Activated T-helper 1 cell treated with anti-CD3 and anti-CD28 coated beads, Interleukin-2, amount 50 U/mL, for 16 hours (primary cell): ENCODE measurements at places on chromosomes 4 and X.

GRCh38 chr4:41175794-41176193, 38.5 kb downstream of the APBB2 start:
- DNase-seq, result no peak

- DNase-seq, result no peak
Observed at GRCh38 chr4:2416564-2417225, 1.8 kb downstream of the ZFYVE28 start.

- DNase-seq, result no peak
Observed at GRCh38 chr4:53994382-53995102, 69.9 kb downstream of the CHIC2 start.

DNA sequence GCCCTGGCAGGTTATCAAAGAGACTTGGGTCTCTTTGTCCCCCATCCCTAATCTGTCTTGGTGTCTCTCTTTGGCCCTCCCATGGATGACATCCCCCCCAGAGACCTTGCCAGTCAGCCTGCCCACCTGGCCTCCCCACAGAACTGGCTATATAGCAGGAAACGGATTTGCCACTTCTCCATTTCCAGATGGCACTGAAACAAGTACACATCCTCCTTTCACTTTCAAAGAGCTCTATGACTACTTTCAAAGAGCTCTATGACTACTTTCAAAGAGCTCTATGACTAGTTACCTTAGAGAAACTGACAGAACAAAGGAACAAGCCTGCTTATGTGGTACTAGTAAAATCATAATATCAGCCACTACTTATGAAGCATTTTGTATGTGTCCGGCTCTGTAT, 175.3 kb downstream of the MAML3 start:
- no peak for DNase-seq

GRCh38 chr4:10960389-10960788, 275.8 kb upstream of the CLNK start:
- no peak for DNase-seq

DNA sequence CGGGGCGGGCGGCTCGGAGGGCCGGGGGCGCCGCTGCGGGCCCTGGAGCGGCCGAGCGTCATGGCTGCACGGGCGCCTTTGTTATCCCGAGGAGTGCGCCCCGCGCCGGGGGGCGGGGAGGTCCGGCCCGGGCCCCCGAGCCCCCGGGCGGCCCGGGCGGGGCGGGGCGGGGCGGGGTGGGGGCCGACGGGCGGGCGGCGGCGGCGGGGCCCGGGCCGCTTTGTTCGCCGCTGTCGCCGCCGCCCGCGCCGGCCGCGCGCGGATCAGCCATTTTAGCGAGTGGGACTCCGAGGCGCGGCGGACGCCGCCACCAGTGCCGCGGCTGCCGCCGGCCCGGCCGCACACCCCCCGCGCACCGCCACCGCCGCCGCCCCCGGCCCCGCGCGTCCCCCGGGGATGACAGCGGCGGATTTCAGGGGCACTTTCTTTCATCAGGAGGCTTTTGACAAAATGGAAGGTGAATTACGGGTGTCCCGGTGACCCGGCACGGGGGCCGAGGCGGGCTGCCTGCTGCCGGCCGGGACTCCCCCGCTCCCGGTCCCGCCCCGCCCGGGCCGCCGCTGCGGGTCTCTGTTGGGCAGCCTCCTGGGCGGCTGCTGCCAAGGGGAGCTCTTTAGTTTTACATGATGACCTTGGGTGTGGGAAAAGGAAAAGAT, 1.2 kb downstream of the HMGB3 start:
- no peak for DNase-seq

DNA sequence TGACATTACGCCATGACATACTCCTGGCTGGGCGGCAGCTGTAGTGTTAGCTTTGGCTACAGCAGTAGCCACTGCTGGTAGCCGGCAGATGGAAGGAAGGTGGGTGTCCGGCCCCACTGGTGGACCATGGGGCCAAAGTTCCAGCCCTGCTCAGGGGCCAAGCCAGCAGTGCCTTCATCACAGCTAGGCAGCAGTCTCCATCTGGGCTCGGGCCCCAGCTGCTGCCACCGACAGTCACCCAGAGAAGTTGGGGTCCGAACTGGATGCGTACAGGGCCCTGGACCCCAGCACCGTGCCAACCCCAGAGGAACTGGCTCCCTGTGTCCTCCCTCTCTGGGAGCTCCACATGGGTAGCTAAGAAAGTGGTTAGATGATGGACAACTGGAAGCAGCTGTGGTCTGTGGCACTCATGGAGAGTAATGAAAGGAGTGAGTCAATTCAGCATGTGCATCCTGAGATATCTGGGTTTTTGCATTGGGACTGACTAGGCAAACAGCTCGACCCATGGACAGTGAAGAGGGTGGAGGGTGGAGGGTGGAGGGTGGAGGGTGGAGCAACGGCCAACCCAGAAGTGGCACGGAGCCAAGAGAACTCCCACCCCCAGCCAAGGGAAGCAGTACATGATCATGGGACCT, 366.6 kb upstream of the GRIA3 start:
- DNase-seq, result no peak

GRCh38 chrX:68718443-68718820, 71.0 kb downstream of the STARD8 start:
- DNase-seq, result no peak

GRCh38 chr4:152997288-152997687, 61.2 kb downstream of the FHDC1 start:
- no peak for DNase-seq

DNA sequence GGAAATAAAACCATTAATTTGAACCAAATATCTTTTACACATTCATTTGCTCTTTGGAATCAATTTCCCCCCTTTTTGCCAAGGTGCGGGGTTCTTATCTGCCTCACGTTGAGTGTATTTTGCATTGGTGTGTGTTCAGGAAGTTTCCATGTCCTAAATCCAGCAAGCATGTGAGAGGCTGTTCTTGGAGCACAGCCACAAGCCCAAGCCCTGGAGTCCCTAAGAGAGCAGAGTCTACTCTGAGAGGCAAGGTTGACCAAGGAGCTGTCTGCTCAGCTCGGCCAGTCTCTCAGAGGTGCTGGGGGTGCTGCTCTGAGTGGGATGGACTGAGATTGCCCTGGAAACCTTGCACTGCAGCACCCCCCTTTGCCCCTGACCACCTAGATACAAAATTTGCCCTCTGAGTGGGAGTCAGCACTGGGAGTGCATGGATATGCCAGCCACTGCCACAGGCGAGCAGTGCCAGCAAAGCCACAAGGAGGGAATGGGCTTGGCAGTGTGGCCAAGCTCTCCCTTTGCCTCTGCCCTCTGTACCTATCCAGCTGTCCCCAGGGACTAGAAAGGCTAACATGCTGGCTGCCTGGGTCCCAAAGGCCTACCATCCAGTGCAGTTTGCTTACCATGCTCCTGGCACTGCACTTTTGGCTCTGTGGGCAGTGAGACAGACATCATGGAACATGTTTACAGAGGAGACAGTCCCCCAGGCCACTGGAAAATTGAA, 20.5 kb upstream of the FAM193A start:
- no peak for DNase-seq

GRCh38 chrX:67563469-67564448, 19.9 kb downstream of the AR start:
- no peak for DNase-seq

DNA sequence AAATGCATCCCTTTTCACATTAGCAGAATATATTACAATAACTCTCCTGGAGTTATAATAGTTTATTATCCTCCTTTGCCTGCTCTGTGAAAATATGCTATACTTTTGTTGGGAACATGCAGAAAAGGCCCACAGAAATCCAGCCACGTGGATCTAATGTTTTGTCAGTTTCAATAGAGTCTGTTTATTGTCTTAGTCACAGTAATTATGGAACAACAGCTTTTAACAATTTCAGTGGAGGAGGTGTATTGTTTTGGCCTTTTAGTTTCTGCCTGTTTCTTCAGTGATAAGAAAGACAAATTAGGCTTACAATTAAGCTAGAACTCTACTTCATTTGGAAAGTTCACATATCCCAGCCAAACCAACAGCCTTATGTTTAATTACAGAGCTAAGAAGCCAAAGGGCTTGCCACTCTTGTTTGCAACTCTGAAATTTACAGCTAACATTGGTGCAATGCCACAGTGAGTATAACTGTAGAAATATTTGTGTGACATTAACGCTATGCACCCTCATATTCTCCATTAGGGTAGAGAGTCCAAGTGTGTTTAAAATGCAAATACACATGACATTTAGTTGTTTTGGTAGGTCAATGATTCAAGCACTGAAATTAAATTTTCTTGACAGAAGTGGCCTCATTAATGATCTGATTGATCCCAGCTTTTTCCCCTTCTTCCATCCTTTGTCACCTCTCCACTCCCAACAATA, 175.8 kb downstream of the USP46 start:
- DNase-seq, result no peak

DNA sequence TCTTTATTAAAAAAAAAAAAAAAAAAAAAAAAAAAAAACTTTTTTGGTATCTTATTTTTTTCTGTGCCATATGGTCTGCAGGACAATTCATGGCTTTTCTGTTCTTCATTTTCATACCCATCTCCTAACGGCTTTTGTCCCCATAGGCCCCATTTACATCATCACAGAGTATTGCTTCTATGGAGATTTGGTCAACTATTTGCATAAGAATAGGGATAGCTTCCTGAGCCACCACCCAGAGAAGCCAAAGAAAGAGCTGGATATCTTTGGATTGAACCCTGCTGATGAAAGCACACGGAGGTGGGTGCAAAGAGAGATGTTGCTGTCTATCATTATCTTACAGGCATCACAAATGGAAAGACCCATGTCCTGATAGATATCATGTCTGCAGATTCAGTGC, 49.1 kb downstream of the PDGFRA start:
- no peak for DNase-seq

DNA sequence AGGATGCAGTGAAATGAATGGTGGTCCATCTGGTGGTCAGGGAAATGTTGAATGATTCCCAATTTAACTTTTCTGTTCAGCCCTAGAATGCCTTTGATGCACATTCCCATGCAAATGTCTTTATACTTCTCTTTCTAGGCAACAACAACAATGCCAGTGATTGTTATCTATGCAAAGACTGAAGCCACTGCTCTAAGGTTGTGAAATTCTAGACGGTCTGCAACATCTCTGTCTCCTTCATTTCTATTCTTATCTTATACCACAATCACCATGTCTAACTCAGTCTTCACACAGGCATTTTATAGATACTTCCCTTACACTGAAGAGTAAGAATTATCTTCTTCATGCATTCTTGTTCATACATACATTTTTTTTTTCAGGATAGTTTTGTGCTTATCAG, 84.5 kb downstream of the HPGD start:
- DNase-seq, result no peak

GRCh38 chr4:161949946-161950725, 213.7 kb downstream of the FSTL5 start:
- no peak for DNase-seq

DNA sequence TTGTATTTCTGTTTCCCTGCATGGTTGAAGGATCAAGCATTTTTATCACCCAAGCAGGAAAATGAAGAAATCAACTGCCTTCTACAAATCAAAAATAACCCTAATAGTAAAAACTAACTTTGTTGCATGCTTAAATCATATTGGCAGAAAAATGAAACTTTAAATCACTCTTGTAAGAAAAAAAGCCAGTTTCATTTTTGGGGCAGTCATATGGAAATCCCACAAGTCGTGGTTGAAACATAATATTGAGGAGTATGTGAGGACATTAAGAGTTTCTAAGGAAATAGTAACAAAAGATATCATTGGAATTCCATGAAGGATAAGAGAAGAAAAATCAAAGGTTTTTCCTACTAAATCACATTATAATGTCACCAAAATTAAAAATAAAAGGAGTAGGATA, 8.4 kb downstream of the TEC start:
- no peak for DNase-seq

DNA sequence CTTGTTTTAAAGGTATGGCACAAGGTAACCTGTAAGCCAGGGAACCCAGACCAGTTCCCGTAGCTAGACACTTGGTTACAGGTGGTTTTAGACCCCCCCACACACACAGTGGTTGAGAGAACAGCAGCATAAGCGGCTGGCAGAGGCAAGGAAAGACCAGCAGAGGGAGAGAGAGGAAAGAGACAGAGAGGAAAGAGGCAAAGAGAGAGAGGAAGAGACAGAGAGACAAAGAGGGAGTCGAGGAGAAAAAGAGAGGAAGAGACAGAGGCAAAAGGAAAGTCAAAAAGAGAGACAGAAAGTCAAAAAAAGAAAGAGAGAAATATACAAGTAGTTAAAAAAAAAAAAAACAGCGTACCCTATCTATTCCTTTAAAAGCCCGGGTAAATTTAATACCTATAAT, 19.5 kb upstream of the PCSK1N start:
- no peak for DNase-seq

DNA sequence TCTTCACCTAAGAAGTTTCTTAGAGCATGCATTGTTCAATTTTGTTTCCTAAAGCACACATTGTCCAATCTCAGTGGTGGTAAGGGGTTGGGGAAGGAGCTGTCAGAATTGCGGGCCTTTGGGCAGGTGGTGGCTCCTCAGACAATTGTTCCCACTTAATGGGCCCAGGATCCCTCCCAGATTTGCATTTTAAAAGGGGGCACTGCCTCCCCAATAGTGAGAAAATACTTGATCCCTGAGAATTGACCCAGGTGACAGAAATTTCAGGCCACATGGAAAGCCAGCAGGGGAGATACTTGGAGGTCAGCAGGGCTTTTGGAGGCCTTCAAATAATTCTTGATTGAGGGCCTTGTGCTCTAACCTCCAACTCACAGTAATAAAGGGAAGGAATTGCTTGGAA, 217.1 kb downstream of the ZNF674 start:
- no peak for DNase-seq

DNA sequence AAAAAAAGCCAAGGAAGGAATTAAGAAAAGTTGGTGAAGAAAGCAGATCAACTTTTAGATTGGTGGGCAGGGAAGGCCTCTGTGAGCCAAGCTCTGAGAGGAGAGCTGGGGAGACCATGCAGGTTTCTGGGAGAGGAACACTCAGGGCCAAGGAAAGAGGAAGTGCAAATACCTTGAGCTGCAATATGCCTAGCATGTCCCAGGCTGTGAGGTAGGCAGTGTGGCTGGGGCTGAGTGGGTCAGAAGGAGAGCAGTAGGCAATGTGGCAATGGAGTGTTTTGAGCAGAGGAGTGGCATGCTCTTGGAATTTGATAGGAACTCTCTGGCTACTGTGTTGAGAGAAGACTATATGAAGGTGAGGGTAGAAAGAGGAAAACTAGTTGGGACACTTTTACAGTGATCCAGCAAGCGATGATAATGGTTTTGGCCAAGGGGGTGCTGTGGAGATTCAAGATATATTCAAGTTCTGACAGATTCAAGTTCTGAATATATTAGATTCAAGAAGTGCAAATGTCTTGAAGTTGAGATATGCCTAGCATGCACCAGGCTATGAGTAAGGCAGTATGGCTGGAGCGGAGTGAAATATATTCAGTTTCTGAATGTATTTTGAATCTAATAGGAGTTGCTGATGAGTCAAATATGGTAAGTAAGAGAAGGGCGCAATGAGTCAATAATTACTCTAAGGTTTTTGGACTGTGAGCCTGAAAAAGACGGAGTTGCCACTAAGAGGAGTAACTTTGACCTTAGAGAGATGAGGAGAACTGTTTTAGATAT, 172.5 kb downstream of the CAMK2D start:
- no peak for DNase-seq

- no peak for DNase-seq
Observed at GRCh38 chr4:150368667-150369066, 213.3 kb upstream of the MAB21L2 start.

DNA sequence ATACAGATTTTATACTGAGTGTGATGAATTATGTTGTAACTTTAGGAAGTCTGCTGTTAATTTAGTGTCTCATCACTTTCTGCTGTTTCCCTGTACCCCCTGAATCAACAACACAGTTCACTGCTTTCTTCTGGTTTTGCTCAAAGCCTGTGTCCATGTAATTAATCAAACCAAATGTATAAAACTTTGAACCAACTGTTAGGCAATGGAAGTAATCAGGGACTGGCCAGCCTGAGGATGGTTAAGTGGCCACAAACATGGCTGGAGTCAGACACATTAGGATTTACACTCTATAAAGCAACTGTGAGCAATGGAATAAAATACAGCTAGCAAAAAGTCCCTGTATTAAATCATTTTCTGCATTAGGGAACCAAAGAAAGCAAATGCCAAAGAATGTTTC, 42.6 kb downstream of the CXCL1 start:
- no peak for DNase-seq
